SK-MEL-5 (cell line): ENCODE measurements at places on chromosomes 5 and 9.

- DNase-seq = no peak
Measured at GRCh38 chr5:64792469-64792868, 23.7 kb downstream of the CWC27 start.

- no peak for DNase-seq
Measured at GRCh38 chr9:19020886-19021455, 12.0 kb downstream of the SAXO1 start.

DNA sequence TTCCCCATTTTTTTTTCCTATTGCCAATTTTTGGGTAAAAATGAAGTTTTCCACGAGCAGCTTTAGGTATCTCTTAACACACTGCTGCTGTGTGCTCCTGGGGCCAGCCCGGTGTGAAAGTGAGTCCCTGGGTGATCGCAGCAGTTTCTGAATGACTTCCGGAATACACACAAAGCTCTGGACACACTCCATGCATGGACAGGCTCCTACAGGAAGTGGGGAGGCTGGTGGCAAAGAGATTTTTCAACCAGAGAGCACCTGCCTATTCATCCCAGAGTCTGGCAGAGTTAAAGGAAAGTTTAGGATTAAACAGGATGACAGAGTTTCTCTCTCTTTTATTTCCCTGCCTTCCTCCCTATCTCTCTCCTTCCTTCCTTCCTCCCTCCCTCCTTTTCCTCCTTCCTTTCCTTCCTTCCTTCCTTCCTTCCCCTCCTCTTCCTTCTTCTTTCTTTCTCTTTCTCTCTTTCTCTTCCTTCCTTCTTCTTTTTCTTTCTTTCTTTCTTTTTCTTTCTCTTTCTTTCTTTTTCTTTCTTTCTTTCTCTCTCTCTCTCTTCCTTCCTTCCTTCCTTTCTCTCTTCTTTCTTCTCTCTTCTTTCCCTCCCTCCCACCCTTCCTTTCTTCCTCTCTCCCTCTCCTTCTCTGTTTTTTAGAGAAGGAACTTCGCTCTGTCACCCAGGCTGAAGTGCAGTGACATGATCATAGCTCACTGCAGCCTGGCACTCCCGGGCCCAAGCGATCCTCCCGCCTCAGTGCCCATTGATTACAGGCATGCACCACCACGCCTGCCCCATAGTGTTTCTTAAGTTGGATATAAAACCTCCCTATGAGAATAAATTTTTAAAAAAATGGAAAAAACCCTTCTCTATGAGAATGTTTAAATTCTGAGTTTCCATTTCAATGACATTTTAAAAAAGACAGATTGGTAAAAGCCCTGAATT is 38.7 kb upstream of the UBTD2 start:
- no peak for DNase-seq

DNA sequence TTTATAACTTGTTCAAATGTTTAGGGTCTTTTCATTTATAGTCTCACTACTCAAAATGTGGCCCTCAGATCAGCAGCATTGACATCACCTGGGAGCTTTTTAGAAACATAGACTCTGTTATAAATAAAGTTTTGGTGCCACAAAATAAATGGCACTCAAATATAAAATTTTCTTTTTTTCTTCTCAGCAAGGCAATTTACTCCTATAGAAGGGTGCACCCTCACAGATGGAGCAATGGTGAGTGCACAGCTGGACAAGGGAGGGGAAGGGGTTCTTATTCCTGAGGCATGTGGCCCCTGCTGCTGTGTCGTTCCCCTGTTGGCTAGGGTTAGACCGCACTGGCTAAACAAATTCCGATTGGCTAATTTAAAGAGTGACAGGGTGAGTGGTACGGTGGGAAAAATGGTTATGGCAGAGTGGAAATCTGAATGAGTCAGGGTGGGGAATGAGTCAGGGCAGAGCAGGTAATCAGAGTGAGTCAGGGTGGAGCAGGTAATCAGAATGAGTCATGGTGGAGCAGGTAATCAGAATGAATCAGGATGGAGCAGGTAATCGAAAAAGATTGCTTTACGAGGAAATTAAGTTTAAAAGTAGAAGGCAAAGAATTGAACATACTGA is 31.8 kb upstream of the C7 start:
- no peak for DNase-seq

DNA sequence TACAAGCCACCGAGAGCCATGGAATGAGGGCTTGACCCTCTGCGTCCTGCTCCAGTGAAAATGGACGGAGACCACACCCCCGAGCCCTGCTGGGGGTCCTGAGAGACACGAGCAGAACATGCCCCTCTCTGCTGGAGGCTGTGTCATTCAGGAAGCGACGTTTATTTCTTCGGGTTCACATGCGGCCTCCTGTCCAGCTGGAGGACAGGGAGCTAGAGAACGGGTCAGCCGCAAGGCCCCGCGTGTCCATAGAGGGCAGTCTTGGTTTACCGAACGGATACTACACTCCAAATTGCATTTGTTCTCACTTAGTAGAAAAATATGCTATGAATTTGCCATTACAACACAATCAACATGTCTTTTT is 36.1 kb downstream of the MRPL36 start:
- peak; percentile 73 for DNase-seq

DNA sequence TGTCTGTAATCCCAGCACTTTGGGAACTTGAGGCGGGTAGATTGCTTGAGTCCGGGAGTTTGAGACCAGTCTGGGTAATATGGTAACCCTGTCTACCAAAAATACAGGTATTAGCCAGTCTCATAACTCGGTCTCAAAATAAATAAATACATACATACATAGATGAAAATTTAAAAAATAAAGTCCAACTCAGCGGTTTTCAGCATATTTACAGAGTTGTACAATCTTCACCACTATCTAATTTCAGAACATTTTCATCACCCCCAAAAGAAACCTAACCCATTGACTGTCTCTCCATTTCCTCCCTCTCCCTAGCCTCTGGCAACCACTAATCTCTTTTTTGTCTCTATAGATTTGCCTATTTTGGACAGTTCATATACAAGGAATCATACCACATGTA is 10.7 kb downstream of the RMND5B start:
- DNase-seq = no peak
